Suprapubic skin (tissue), 4 donors: ENCODE measurements at places on chromosomes 12 and 14.

- DNase-seq = no peak
Measured at GRCh38 chr14:93003945-93004698, 81.2 kb downstream of the CHGA start.

DNA sequence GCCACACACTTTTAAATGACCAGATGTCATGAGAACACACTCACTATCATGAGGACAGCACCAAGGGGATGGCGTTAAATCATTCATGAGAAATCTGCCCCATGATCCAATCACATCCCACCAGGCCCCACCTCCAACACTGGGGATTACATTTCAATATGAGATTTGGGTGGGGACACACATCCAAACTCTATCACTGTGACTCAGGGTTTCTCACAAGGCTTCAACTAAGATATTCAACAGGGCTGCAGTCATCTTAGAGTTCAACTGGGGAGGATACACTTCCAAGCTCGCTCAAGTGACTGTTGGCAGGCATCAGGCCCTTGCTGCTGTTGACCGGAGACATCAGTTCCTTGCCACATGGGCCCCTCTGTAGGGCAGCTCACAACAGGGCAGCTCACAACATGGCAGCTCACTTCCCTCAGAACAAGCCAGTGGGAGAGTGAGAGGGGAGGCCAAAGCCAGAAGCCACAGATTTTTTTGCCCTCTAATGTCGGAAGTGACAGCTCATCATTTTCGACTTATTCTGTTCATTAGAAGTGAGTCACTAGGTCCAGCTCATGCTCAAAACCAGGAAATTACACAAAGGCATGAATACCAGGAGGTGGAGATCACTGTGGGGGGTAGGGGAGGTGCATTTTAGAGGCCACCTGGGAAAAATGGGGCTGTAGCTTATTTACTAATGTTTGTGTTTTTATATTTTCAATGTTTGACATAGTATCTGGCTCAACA is 50.8 kb upstream of the PTHLH start:
- DNase-seq = no peak

DNA sequence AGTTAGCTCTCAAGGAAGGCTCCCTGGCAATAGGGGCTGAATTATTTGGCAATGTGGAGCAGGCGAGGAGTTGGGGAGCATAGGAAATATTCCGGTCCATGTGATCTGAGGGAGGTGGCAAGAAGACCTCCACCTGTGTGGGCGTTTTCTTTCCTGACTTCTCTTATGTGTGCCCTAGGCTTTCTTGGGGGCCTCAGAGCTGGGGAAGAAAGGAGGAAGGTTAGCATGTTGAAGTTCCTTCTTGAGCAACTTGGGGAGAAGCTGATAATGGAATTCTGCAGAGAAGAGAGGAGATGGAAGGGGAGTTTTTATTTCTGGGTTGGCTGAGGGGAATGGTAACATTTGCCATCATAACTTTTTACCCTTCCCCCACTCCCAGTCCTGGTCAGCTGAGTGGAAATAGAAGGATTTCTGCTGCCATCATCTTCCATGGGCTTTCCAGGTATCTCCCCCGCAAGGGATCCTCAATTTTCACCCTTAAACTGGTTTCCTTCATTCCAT is 1.2 kb downstream of the DTX3 start:
- DNase-seq = no peak

DNA sequence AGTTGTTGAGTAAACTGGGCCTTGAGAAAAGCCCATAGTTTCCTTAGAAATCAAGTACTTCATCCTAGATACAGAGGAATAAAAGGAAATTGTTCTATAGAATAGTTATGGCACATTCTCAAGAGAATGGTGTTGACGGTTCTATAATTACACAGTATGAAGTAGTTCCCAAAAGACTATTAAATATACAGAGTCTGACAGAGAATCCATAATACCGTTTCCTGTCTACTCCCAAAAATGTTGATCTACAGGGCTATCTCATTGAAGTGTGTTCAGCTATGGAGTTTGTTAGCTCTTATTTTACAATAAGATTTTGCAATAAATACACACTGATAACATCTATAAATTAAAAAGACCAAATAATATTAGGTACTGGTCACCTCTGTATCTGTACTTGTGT is 799.7 kb downstream of the RPS29 start:
- DNase-seq = no peak

GRCh38 chr14:21047378-21047781 is 5.2 kb downstream of the RNASE7 start:
- DNase-seq = no peak

DNA sequence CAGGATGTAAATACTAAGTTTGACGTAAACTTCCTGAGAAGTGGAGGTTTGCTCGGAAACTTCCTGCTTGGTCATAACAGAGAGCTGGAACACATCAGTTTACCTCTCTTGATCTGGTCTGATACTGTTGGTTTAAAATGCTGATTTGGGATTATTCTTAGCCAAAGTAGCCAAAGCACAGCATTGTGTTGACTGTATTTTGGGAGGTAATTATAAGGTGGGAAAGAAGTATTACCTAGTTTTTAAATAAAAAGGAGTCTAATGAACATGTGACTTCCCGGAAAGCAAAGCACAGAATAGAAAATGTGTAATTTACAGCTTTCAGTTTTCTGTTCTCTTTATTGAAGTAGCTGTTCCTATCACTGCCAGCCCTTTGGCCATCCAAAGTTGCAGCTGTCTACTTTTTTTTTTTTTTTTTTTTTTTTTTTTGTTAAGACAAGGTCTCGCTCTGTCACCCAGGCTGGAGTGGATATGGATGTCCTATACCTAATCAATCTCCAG is 52.2 kb upstream of the SRP54 start:
- no peak for DNase-seq
